ENCODE measurements at places on chromosomes 13 and 19.
A peak's percentile ranks its signal among the peaks of the same experiment; 100 is the strongest.

- DNase-seq, result no peak
Observed at GRCh38 chr13:101811284-101811839, 358.9 kb downstream of the ITGBL1 start.

GRCh38 chr13:99847318-99847750 lies 124.2 kb downstream of the ZIC5 start:
- DNase-seq, result no peak

DNA sequence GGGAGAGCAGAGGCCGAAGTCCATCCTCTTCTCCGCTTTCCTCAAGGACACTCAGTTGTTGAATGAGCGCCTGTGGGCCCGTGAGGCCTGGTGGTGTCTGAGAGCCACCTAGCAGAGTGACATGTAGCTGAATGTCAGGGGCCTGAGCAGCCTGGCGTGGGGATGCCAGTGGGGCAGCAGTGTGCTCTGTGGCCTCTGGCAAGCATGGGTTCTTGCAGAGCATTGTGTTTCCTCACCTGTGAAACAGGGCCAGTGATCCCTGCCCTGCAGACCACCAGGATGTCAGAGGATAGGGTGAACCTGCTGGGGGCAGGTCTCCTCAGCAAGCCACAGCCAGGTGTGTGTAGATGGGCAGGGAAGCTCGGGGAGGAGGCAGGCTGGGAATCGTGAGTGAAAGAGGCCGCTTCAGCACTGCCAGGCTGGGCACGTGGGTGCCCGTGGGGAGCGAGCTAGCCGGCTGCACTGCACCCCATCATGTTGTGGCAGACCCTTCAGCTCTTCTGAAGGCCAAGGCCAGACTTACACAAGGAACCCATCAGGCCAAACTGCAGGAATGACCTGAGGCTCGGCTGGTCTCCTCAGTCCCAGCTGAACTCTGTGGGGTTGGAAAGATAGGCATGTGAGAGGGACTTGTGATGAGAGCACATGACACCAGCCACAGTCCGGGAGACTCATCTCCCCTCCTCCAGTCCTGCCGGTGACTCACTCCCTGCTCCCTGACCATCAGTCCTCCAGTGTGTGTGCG lies 5.0 kb downstream of the PPP1R37 start:
- DNase-seq, result no peak

DNA sequence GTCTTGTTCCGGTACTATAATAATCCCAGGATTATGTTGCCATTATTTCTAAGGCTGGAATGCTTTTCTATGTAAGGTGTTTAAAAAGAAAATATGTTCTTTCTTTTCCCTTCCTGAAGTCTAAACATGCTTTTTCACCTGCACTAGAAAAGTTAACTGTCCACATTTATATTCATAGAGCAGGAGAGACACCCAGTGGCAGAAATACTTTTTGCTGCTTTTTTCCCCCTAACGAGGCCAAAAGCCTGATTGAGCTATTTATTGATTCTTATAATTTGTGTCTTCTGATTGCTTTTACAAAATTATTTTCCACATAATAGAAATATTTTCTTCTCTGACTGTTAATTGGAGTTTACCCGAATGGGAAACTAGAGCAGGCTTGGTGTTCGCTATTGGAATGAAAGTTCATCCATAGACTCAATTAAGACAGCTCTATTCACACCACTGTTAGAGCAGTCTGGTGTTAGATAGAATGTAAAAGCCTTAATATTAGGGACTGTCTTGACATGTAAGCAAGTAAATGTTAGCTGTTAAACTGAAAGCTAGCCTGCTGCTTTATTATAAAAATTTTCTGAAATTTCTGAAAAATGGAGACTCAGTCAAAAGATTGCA lies 15.8 kb downstream of the GPR180 start:
- DNase-seq, result no peak

DNA sequence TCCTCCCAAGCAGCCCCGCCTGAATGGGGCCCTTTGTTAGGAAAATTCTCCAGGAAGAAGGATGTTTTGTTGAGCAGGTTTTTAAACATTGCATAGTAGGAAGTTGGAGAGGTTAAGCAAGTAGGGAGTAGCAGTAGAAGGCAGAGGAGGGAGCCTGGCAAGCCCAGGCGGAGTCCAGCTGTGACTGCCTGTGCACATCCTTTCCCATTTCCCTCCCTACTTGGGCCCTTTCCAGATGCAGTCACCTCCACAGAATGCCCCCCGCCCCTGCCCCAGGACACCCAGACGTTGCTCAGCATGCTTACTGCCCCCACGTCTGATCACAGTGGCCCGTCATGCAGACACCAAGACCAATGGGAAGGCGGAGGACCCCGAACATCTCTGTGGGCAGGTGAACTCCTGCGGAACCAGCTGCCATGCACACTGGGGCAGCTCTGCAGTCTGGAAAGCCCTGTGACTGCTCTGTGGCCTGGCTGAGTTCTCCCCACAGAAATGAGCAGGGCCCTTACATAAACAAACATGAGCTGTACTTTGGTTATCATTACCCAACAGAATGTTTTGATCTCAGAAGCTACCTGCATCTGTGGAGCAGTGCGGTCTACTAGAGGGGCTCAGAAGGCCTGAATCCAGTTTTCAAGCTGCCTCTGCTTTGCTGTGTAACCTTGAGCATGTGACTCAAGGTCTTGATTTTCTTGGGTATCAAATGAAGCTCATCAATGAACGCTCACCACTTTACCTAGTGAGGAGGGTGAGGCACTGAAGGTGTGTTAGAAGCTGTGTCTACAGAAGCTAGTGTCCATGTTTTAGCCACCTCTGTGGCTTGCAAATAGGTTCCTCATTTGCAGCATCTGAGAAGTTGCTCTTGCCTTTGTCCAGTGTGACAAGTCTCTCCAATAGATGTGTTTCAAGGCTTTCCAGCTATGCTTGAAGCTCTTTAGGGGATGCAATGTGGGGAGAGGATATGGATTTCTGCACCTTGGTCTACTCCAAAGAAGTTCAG lies 84.2 kb downstream of the TNFRSF19 start:
- DNase-seq, result no peak

DNA sequence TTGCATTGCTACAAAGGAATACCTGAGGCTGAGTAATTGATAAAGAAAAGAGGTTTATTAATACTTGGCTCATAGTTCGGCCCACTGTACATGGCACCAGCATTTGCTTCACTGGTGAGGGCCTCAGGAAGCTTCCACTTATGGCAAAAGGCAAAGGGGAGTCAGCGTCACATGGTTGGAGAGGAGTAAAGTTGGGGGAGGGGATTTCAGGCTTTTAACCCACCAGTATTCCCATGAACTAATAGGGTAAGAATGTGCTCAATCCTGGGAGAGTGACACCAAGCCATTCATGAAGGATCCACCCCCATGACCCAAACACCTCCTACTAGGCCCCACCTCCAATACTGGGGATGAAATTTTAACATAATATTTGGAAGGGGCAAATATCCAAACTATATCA lies 82.5 kb upstream of the MYCBP2 start:
- no peak for DNase-seq

DNA sequence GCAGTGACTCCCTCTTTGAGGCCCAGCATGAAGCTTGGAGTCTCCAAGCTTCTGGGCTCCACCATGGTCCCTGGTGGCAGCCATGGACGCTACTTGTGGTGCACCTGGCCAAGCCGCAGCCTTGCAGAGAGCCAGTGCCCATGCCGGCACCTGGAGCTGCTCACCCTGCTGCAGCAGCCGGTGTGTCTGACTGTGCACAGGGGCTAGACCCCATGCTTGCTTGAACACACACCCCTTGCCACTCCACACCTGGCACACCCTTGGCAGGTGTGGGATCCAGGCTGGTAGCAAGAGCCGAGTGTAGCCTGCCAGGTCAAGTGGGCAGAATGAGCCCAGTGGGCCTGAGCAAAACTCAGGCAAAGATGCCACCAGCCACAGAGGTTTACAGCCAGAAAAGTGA lies 18.6 kb upstream of the MLLT1 start:
- no peak for DNase-seq

- DNase-seq, result no peak
Observed at GRCh38 chr13:31461923-31462322, 262.1 kb downstream of the B3GLCT start.

DNA sequence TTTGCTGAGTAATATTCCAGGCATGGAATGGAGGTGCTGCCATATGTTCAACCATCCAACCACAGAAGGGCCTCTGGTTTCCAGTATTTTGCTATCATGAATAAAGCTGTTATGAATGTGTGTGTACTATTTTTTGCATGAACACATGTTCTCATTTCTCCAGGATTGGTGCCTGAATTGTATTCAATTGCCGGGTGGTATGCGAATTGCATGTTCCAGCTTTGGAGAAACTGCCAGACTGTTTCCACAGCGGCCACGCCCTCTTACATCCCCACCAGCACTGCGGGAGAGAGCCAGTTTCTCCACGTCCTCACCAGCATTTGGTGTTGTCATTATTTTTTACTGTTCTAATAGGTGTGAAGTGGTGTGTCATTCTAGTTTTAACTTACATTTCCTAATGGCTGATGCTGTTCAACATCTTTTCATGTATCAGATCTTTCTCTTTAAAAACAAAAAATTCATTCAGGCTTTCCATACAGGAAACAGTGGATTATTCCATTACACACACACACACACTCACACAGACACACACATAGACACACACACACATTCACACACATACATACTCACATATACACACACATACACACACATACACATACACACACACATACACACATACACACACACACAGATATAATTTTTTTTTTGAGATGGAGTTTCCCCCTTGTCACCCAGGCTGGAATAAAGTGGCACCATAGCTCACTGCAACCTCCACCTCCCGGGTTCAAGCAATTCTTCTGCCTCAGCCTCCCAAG lies 154.1 kb downstream of the PTPRS start:
- DNase-seq, result no peak

- DNase-seq, result no peak
Observed at GRCh38 chr13:57716295-57716694, 84.8 kb downstream of the PCDH17 start.

DNA sequence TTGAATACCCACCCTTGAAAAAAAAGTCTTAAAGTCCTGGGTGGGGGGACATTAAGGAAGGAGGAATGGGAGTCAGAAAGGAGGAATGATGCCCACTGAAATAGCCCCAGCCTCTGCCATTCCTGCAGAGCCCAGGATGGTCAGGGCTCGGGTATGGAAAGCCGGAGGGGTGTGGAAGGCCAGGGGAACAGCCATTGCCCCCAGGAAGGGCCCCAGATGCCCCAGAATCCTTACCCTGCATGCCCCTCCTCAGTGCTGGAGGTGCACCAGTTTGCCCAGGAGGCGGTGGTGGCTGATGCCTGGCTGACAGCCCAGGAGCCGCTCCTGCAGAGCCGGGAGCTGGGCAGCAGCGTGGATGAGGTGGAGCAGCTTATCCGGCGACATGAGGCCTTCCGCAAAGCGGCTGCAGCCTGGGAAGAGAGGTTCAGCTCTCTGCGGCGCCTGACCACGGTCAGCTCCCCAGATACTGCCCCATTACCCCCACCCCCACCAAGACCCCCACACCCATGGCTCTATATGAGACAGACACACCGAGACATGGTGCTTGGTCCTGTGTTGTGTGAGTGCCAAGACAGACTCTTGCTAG lies 10.7 kb upstream of the SHKBP1 start:
- no peak for DNase-seq

GRCh38 chr19:32870981-32871451 lies 1.4 kb upstream of the SLC7A9 start:
- no peak for DNase-seq

DNA sequence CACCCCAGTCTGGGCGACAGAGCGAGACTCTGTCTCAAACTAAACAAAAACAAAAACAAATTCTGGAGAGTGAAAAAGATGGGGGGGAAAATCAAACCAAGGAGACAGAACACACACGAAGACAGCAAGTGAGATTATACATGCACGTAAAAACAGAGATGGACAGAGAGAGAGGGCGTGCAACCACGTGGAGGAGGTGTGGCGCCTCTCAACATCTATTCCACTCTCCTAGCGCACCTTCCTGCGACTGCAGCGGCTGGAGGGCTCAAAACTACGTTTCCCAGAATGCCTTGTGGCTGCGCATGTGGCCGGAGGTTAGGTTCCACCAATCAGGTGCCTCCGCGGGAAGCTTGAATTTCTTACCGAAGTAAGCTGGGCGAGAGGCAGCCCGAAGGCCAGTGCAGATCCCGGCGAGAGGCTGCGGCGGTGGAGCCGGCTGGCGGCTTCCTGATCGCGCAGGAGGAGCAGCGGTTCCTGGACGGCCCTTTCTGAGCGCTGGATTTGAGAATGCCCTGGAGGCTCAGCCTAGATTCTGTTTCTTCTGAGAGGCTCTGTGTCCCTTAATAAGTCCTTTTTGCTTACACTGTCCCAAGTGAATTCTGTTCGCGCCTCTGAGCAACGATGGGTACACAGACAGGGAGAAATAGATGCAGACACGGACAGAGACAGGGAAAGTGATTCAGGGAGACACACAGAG lies 13.1 kb upstream of the NANOS2 start:
- peak; percentile 87 for DNase-seq

DNA sequence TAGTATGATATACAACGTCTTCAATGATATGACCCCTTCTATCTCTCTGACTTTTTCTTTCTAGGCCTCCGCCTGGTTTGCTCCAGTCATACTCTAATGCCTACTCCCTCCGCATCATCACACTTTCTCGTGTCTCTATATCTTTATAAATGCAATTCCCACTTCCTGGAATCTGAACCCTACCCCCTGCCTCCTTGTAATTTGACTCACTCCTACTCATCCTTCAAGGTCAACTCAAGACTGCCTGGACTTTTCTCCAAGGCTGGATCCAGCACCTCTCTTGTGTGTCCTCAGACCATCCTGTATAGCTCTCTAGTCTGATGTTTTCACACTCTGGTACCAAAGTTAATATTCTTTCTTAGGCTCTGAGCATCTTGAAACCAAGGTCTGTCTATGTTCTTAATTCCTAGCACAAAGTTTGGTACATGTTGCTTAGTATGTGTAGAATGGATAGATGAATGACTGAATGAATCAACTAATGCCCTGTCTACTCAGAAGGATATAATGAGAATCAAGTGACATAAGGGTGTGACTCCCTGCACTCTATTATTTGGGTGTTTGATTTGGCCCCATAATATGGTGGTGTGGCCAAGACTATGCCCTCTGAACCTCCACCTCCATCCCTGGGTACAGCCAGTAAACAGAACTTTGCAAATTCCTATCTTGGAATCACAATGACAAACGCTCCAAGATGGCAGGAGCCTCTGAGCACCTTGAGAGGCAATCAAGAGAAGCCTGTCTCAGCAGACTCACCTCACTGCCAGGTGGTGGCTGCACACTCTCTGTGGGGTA lies 74.3 kb upstream of the SERP2 start:
- no peak for DNase-seq

- no peak for DNase-seq
Observed at GRCh38 chr13:106858903-106859532, 291.1 kb upstream of the ARGLU1 start.

DNA sequence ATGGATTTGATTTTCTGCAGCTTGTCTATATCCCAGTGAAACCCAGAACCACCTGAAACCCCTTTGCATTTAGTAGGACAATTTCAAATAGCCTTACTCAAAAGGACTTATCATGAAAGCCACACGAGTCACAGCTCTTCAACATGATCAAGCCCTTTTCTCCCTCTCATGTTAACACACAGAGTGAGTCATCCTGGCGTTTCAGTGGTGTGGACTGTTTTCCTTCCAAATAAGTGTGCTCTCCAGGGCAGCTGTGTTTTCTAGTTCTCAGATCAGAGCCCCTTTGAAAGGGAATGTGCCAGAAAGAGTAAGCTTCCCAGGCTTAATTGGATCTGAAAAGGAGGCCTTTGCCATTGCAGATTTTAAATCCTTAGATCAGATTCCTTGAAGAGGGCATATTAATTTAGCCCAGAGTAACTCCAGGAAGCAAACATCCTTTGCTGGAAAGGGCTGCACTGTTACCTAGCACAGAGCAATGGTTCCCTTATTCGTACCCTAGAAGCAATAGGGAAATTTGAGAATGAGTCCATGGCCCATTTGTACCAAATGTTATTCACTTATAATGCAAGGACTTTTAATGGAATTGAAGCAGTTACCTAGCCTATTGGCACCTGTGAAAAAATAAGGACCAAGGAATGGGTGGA lies 51.3 kb downstream of the ERICH6B start:
- DNase-seq, result no peak

GRCh38 chr13:98940325-98941001 lies 37.4 kb downstream of the DOCK9 start:
- DNase-seq, result no peak

All from NCI-H1048 (cell line).